ENCODE measurements at places on chromosomes 12 and 14.
A peak's percentile ranks its signal among the peaks of the same experiment; 100 is the strongest.

- no peak for DNase-seq
These were observed at the start of gene ART4 for GRCh38 chr12:14843425-14843887. TSS of gene ART4 (minus strand) at chr12:14843526. CDS start at chr12:14843113, 413 bp downstream.

DNA sequence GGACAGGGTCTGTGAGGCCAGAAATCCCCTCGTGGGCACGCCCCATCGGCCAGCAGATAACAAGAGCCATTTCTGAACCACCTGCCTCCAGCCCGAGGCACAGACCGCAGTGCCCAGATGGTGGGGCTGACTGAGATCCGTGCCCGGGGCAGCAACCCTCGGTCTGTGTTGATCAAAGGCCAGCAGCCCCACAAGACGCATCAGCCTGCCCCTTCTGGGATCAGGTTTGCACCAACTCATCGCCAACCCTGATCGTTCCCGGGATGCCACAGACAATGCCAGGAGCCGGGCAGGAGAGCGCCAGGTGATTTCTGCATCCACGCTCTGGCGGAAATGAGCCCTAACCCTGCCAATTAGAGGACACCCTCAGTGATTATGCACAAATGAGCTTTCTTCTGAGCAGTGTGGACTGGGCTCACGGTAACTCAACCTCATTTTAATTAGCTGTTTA, 64.5 kb downstream of the TESC start:
- no peak for DNase-seq

GRCh38 chr12:32535288-32535999, 136.1 kb downstream of the FGD4 start:
- DNase-seq: peak; percentile 62

DNA sequence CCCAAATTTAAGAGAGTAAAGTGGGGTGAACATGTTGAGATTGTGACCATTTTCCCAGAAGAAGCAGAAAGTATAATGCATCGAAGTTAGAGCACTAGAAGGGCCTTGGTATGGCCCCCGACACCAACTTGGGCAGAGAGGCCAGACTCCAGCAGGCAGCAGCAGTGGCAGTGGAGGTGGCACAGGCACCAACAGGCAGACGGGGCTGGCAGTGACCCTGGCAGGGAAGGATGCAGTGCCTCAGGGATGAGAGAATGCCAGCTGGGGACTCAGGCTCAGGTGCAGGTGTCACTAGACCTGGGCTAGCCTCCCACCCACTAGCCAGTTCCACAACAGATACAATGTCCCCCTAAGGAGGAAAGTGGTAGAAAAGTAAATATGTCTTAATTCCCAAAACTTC, 27.7 kb upstream of the AMIGO2 start:
- no peak for DNase-seq

DNA sequence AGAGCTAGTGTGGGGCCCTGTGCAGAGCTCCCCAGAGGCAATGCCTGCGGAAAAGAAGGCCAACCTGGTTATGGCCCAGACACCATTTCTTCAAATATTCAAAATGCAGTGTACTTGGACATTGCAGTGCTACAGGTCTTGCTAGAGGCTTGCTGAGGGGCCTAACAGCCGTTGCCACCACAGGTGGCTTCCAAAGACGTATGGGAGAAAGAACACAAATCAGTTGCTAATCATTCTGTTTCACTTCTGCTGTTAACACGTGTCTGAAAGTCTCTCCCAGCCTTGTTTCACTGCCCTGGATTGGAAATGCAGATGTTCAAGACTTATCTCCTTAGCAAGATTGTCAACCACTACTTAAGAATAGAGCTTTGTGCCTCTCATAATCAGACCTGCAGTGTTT, 925.9 kb downstream of the GALC start:
- no peak for DNase-seq

GRCh38 chr12:42187799-42188198, 43.1 kb upstream of the GXYLT1 start:
- no peak for DNase-seq

All from NCI-H187 treated with DMSO at 0.1 percent for 48 hours (cell line).